ENCODE measurements at places on chromosomes 16 and 17. TPM values are rescaled to one million over a fixed set of nuclear protein-coding genes. Genes with fewer than 3 reads are reported as not detected.
A peak's percentile ranks its signal among the peaks of the same experiment; 100 is the strongest.

- DNase-seq: no peak
Measured at GRCh38 chr17:27086526-27086925, 207.4 kb upstream of the WSB1 start.

GRCh38 chr17:61201211-61201610 is 198.4 kb upstream of the TBX2 start:
- DNase-seq: peak; percentile 56

GRCh38 chr17:42878924-42879595 is 21.5 kb upstream of the G6PC1 start:
- no peak for DNase-seq

- peak; percentile 69 for DNase-seq
Measured at GRCh38 chr17:8151120-8151640, 1.0 kb downstream of the PER1 start.

DNA sequence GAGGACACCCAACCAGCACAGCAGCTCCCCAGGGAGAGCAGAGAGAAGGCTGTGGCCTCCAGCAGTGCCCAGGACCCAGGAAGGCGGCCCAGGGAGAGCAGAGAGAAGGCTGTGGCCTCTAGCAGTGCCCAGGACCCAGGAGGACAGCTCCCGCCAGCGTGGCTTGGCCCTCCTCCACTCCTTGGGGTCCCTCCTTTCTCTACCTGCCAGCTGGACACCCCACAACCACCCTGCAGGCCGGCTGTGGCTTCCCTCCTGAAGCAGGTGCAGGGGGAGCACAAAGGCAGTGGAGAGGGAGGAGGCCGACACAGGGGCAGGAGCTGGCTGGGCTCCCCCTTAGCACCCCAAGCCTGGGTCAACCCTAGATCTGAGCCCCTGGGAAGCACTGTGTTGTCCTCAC is 54.1 kb upstream of the FASN start:
- DNase-seq: no peak

- peak; percentile 99 for DNase-seq
Measured at GRCh38 chr16:53090591-53091411, 36.0 kb downstream of the CHD9 start.

NTN1 gene
- total RNA-seq: 0.10 TPM

All from MCF 10A (cell line).